ENCODE measurements at places on chromosomes 5 and 9. TPM values are rescaled to one million over a fixed set of nuclear protein-coding genes. Genes with fewer than 3 reads are reported as not detected.

- H3K4me1 ChIP-seq = no peaks in the 10 kb centered on the region
- no peaks in the 10 kb centered on the region for H3K36me3 ChIP-seq
- H3K4me3 ChIP-seq = no peak overlapping the region
- H3K27ac ChIP-seq = no peak overlapping the region
Measured at GRCh38 chr5:121350181-121350930, 501.3 kb upstream of the FTMT start.

Gene NUTM2G
- total RNA-seq = not detected

- no peak for DNase-seq
- no peak overlapping the region for H3K4me3 ChIP-seq
- no peak overlapping the region for H3K27ac ChIP-seq
- no peaks in the 10 kb centered on the region for H3K27me3 ChIP-seq
- no peaks in the 10 kb centered on the region for H3K36me3 ChIP-seq
- peaks cover 27% of the 10 kb centered on the region for H3K4me1 ChIP-seq
Measured at GRCh38 chr5:81817980-81818379, 67.1 kb upstream of the SSBP2 start.

DNA sequence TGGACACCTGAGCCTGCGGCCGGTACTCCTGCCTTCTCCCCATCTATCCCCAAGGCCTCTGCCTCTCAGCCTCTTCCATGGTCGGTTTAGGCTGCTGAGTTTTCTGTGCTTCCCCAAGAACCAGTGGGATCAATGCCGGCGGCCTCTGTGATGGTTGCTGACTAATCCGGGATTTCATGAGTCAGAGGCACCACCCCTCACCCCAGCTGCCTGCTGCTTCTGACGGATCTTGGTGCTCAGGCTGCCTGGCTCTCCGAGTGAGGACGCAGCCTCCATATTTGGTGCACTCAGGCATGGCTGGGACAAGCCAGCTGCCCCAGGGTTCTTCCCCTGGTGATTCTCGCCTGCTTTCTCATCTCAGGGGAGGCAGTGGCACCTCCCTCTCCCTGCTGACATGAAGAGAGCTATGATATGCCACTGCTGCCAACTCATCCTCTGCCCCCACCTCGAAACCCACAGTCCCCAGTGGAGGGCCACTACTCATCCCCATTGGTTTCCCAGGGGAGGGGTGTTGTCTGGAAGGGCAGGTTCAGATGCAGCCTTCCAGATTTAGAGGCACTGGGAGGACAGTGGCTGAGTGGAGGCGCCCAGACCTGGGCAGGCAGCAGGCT, 3.3 kb upstream of the MAN1B1 start:
- peak overlapping the region; percentile 28 for H3K4me3 ChIP-seq
- no peak overlapping the region for H3K27ac ChIP-seq
- H3K36me3 ChIP-seq = no peaks in the 10 kb centered on the region
- no peak for DNase-seq

- H3K27me3 ChIP-seq = no peaks in the 10 kb centered on the region
- H3K36me3 ChIP-seq = peaks cover 18% of the 10 kb centered on the region
Measured at GRCh38 chr5:111495159-111495558, 17.2 kb downstream of the STARD4 start.

DNA sequence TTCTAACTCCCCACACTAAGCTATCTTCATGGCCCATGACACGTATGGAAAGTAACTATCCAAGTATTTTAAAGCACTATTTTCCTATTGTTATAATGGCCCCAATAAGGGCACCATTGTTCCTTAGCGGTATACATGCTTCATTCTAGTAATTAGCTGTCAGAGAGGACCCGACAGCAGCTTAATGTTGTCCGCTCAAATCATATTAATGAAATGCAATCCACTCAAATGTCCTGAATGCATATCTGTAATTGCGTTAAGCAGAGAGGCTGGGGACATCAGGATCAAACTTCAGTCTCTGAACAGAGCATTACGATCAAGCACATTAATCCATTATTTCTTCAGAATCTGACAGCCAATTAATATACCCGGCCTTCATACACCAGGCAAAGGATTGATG, 139.7 kb downstream of the CRB2 start:
- H3K4me3 ChIP-seq = no peak overlapping the region
- no peaks in the 10 kb centered on the region for H3K36me3 ChIP-seq
- no peaks in the 10 kb centered on the region for H3K4me1 ChIP-seq

GRCh38 chr5:125612776-125613175, 810.4 kb upstream of the GRAMD2B start:
- no peak overlapping the region for H3K27ac ChIP-seq
- H3K4me1 ChIP-seq = peaks cover 16% of the 10 kb centered on the region
- H3K36me3 ChIP-seq = no peaks in the 10 kb centered on the region
- no peaks in the 10 kb centered on the region for H3K27me3 ChIP-seq

- peaks cover 20% of the 10 kb centered on the region for H3K27me3 ChIP-seq
- no peak for DNase-seq
- peaks cover 7% of the 10 kb centered on the region for H3K36me3 ChIP-seq
- H3K27ac ChIP-seq = peak overlapping the region; percentile 57
Measured at GRCh38 chr5:123673107-123673506, 161.1 kb downstream of the CSNK1G3 start.

DNA sequence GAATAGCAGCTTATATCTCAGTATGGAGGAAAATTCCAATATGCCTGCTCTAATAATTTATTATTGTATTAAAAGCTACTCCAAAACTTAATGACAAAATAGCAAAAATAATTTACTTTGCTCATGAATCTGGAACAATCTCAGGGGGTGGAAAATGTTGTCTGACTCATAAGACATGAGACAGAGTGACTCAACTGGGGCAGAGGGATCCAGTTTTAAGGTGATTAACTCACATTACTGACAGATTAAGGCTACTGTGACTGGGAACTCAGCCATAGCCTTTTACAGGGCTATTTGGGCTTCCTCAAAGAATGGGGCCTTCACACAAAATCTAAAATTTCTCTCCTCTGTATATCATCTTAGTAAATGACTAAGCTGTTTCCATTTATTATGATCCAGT, 1172.9 kb downstream of the CDH12 start:
- H3K27ac ChIP-seq = no peak overlapping the region
- no peak overlapping the region for H3K4me3 ChIP-seq
- no peak for DNase-seq
- H3K27me3 ChIP-seq = no peaks in the 10 kb centered on the region
- H3K4me1 ChIP-seq = no peaks in the 10 kb centered on the region

GRCh38 chr9:114604989-114605388, 6.1 kb upstream of the TMEM268 start:
- peaks cover 12% of the 10 kb centered on the region for H3K36me3 ChIP-seq
- H3K4me3 ChIP-seq = no peak overlapping the region
- no peaks in the 10 kb centered on the region for H3K27me3 ChIP-seq
- H3K4me1 ChIP-seq = peaks cover 13% of the 10 kb centered on the region

Gene CCNB1
- 169 TPM for total RNA-seq

GRCh38 chr5:104739905-104740304, 1177.3 kb upstream of the NUDT12 start:
- no peaks in the 10 kb centered on the region for H3K27me3 ChIP-seq
- no peak overlapping the region for H3K27ac ChIP-seq
- H3K4me3 ChIP-seq = no peak overlapping the region
- no peak for DNase-seq

Gene SKIC3
- 83.4 TPM for total RNA-seq

DNA sequence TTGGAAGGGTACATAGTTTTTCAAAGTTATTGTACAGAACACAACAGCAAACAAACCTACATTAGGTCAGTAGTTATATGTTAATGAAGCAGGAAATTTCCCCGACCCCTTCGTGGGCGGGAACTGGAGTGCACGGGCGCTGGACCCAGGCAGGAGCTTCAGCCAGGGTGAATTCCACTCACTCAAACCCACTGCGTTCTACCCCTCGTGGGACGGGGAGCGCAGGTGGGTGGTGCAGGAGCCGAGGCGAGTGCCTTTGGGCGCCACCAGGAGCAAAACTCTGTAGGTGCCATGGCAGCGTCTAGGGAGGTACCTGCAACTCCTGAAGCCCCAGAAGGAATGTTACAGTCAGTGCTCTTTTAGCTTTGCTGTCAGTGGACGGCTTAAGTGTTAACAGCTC, 29.6 kb upstream of the ERAP1 start:
- no peak for DNase-seq
- H3K4me1 ChIP-seq = no peaks in the 10 kb centered on the region
- H3K4me3 ChIP-seq = no peak overlapping the region
- no peaks in the 10 kb centered on the region for H3K27me3 ChIP-seq
- no peak overlapping the region for H3K27ac ChIP-seq
- no peaks in the 10 kb centered on the region for H3K36me3 ChIP-seq

Gene PPP3R2
- total RNA-seq = 0.22 TPM

DNA sequence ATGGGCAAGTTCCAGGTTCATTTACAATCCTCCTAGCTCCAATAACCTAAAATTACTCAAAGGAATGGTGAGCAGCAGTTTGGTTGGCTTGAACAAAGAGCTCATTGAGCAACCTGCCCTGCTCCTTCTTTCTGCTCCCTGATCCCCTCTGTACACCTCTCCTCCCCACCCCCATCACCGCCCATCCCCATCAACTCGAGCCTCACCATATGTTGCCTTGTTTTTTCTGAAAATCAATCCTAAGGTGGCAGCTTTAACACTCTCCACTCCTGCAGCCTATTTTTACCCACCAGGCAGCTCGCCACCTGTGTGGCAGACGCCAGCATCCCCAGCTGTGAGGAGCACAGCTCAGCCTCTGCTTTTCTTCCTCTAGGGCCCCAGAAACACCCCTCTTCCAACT, 533.4 kb upstream of the BRINP1 start:
- no peak overlapping the region for H3K4me3 ChIP-seq
- no peaks in the 10 kb centered on the region for H3K36me3 ChIP-seq
- DNase-seq = no peak

- peak; percentile 54 for DNase-seq
- H3K36me3 ChIP-seq = peaks cover 30% of the 10 kb centered on the region
- no peaks in the 10 kb centered on the region for H3K4me1 ChIP-seq
- no peak overlapping the region for H3K4me3 ChIP-seq
- H3K27ac ChIP-seq = no peak overlapping the region
- H3K27me3 ChIP-seq = no peaks in the 10 kb centered on the region
Measured at GRCh38 chr9:114051281-114051680, 26.8 kb downstream of the AMBP start.

DNA sequence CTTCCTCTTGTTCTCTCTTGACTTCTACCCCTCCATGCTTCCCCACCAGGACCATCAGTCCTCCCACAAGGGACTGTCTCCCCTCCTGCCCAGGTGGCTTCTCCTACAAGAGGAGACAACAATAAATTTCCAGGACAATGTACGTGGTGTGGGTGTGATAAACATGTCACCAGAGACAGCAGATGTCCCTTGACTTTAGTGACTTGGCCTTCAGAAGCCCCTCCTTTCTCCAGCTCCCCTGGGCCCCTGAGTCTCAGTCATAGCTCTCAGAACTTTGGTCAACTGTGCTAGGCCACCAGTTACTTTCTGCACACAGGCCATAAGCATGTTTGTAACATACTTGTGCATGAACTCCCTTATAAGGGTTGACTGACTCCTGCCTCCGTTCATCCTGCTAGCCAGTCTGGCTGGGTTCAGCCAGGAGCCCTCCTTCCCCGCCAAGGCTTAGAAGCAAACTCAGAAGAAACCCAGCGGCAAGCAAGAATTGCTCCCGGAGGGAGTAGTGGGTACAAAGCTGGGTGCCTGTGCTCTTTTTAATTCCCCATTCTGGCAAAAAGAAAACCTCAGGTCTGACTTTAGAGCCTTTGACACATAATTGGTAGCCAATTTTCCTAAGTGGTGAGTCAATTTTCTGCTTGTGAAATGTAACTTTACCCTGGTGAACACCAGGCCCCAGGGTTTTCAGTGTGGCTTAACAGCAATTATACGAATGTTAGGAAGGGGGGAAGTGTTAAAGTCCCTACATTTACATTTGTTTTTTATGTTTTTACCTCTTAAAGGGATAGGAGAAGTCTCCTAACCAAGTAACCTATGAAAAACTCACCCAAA, 49.2 kb downstream of the EBF1 start:
- H3K4me3 ChIP-seq = peak overlapping the region; percentile 54
- peak overlapping the region; percentile 40 for H3K27ac ChIP-seq
- no peak for DNase-seq
- peaks cover 51% of the 10 kb centered on the region for H3K4me1 ChIP-seq

GRCh38 chr5:124639095-124639665, 107.3 kb downstream of the ZNF608 start:
- H3K27me3 ChIP-seq = no peaks in the 10 kb centered on the region
- peak overlapping the region; percentile 17 for H3K4me3 ChIP-seq
- peaks cover 49% of the 10 kb centered on the region for H3K36me3 ChIP-seq
- DNase-seq = no peak

GRCh38 chr5:80959768-80960442, at the start of gene RASGRF2:
Gene RASGRF2, plus strand, starts transcription at chr5:80960363. Its CDS starts 376 bp downstream, at chr5:80960739.
- no peak for DNase-seq
- H3K4me1 ChIP-seq = peaks cover 4% of the 10 kb centered on the region
- H3K27ac ChIP-seq = peak within 1 kb of the TSS; percentile 15
- H3K4me3 ChIP-seq = peak within 1 kb of the TSS; percentile 85
- H3K27me3 ChIP-seq = peaks cover 40% of the 10 kb centered on the region

- no peaks in the 10 kb centered on the region for H3K27me3 ChIP-seq
Measured at GRCh38 chr9:5278486-5278885, 26.0 kb downstream of the RLN2 start.

DNA sequence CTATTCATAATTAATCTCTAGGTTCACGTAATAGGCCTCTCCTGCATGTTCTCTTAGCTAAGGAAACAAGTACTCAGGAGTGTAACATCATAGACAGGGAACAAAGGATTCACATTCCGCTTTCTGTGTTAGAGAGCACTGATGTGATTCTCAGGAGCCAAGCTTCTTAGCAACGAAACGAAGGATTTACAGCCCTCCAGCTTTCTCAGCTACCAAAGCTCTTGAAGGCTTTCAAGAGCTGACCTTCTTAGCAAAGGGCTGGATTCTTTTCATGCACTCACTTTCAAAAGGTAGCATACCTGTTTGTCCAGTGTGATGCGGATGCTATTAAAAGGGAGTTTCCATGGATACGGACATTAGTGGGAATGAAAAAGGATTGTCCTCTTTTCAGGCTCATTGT, 107.4 kb downstream of the TUSC1 start:
- no peak for DNase-seq
- H3K27ac ChIP-seq = no peak overlapping the region

DNA sequence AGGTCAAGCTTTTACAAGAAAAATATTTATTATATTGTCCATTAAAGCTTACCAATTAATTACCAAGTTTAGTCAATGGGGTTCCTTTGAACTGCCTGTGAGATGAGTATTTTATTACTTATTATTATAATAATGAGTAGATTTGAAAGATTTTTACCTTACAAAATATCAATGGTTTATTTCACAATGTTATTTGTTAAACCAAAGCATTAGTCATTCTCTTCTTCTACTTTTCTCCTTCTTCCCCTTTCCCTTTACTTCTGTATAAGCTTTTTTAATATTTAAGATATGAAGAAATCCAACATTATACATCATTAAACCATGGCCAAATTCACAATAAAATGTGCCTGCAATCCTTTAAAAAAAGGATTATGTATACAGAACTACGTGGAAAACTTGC, 369.5 kb downstream of the ARL15 start:
- no peak for DNase-seq
- H3K4me1 ChIP-seq = peaks cover 6% of the 10 kb centered on the region
- H3K27me3 ChIP-seq = no peaks in the 10 kb centered on the region
- no peak overlapping the region for H3K27ac ChIP-seq
- H3K4me3 ChIP-seq = no peak overlapping the region

Data from type B pancreatic cell (in vitro differentiated cells).